ENCODE measurements at places on chromosomes 3 and 15.

- DNase-seq: no peak
Observed at GRCh38 chr3:38297947-38298711, 16.0 kb downstream of the SLC22A14 start.

- no peak for DNase-seq
Observed at GRCh38 chr3:151971814-151972579, 98.6 kb downstream of the SUCNR1 start.

DNA sequence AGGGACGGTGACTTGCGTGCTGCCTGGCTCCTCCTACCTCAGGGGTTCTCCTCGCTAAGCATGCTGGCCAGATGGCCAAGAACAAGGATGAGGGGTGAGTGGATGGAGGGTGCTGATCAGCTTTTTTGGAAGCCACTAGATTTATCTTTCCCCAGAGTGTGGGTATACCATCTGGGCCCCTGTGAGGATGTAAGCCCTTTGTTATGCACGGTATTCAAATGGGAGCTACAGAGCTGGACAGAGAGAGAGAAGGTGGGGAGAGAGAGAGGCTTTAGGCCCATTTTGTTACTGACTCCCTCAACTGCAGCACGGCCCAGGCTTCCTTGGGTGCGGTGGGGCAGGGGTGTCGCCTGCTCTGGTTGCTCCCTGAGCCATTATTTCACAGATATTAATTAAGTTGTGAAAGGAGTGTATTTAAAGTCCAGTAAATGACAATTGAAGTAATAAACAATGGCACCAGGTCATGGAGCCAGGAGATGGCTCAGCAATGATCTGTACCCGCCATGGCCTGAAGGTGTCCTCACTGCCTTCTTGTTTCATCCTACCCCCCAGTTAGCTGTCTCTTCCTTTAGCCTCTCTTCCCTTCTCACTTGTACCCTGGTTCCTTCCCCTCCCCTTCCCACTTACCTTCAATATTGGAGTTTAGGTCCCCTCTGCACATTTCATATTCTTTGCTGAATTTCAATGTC, 158.0 kb downstream of the CLSTN2 start:
- DNase-seq: no peak

GRCh38 chr3:105352976-105353375, 13.7 kb upstream of the ALCAM start:
- DNase-seq: no peak

DNA sequence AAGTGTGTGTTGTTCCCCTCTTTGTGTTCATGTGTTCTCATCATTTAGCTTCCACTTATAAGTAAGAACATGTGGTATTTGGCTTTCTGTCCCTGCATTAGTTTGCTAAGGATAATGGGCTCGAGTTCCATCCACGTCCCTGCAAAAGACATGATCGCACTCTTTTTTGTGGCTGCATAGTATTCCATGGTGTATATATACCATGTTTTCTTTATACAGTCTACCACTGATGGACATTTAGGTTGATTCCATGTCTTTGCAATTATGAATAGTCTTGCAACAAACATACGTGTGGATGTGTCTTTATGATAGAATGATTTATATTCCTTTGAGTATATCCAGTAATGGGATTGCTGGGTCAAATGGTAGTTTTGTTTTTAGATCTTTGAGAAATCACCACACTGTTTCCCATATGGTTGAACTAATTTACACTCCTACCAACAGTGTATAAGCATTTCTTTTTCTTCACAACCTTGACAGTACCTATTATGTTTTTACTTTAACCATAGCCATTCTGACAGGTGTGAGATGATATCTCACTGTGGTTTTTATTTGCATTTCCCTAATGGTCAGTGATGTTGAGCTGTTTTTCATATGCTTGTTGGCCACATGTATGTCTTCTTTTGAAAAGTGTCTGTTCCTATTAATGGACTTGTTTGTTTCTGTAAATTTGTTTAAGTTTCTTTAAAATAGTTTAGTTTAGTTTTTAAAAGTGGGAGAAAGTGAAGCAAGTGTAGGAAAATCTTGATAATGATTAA, 21.9 kb upstream of the SLC30A4 start:
- DNase-seq: no peak

DNA sequence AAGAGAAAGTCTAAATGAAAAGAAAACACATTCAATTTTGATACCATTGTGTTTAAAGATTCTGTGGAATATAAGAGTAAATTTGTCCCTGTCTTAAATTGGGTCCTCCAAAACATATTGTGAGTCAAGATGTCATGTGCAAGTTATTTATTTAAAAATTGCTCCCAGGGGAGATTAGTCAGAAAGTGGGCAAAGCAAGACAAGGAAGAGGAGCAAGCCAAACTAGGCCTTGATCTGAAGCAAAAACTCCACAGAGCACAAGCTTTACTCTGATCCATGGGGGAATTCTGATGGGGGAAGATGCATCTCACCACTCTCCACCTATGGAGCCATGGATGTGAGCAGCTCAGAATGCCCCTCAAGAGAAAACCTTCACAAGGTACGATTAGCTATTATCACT, 342.8 kb upstream of the IL12A start:
- no peak for DNase-seq

GRCh38 chr3:197575362-197575761, 19.6 kb upstream of the BDH1 start:
- DNase-seq: no peak
